ENCODE measurements at places on chromosomes 7 and 10. TPM values are rescaled to one million over a fixed set of nuclear protein-coding genes. Genes with fewer than 3 reads are reported as not detected.

MSANTD7 gene
- total RNA-seq, result 28.9 TPM

CRCP gene
- total RNA-seq, result 37.2 TPM

SRGN gene
- total RNA-seq, result 996 TPM

EPDR1 gene
- total RNA-seq, result 0.54 TPM

FAM3C gene
- 80.2 TPM for total RNA-seq

PLCE1 gene
- total RNA-seq, result not detected

RBP3 gene
- total RNA-seq, result not detected

AP4M1 gene
- total RNA-seq, result 13.5 TPM

SLC26A3 gene
- total RNA-seq, result not detected

TFR2 gene
- total RNA-seq, result 20.7 TPM

OR13A1 gene
- not detected for total RNA-seq

COL17A1 gene
- not detected for total RNA-seq

PTTG1IP2 gene
- total RNA-seq, result not detected

GRB10 gene
- total RNA-seq, result 3.6 TPM

NEUROD6 gene
- total RNA-seq, result not detected
